Muscle of leg (tissue), 16 donors: ENCODE measurements at places on chromosomes 5 and 9. TPM values are rescaled to one million over a fixed set of nuclear protein-coding genes. Genes with fewer than 3 reads are reported as not detected.
A peak's percentile ranks its signal among the peaks of the same experiment; 100 is the strongest.

Gene OCLN
- 2.4 TPM for total RNA-seq

Gene SLCO4C1
- total RNA-seq: 0.98 TPM

Gene ZNF618
- total RNA-seq: 6.4 TPM

Gene DNAH5
- total RNA-seq: 1.7 TPM

Gene SLC6A3
- not detected for total RNA-seq

Gene ALDH7A1
- 22.7 TPM for total RNA-seq

Gene DMRT2
- total RNA-seq: 23.4 TPM

Gene PHF24
- total RNA-seq: 0.09 TPM

Gene CAMLG
- total RNA-seq: 40.7 TPM

Gene PCDHGB3
- total RNA-seq: 1.7 TPM

Gene STC2
- 6.4 TPM for total RNA-seq

Gene PLPP7
- 52.4 TPM for total RNA-seq

Gene RNF183
- total RNA-seq: 0.04 TPM

Gene CDH9
- total RNA-seq: 0.18 TPM

Gene TSSK1B
- not detected for total RNA-seq

Gene TBC1D13
- 12.0 TPM for total RNA-seq

Gene CA9
- 0.49 TPM for total RNA-seq

Gene BTNL3
- not detected for total RNA-seq

Gene ARRDC1
- 27.1 TPM for total RNA-seq

Gene GNA14
- total RNA-seq: 2.1 TPM

Gene ITK
- 0.13 TPM for total RNA-seq

Gene PHF19
- 33.5 TPM for total RNA-seq

- DNase-seq: no peak
These were observed 608.2 kb upstream of the DAB2 start for GRCh38 chr5:40033009-40033408.

- DNase-seq: peak; percentile 38
These were observed 719.2 kb upstream of the CTNND2 start for GRCh38 chr5:12623408-12623807.

DNA sequence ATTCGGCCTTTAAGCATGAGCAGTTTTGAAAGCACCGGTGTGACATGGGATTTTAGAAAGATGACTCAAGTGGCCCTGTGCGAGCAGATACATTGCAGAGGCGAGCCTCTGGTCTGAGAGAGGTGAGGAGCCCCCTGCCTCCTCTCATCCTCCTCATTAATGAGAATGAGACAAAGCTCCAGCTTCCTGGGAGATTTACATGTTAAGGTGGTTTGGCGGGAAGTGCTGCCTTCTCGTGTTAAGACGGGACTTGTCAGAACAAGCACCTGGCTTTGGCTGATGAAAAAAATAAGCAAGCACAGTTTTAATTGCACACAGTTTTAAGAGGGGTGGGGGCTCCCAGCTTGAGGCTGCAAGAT is 68.1 kb downstream of the ACTL7B start:
- no peak for DNase-seq

DNA sequence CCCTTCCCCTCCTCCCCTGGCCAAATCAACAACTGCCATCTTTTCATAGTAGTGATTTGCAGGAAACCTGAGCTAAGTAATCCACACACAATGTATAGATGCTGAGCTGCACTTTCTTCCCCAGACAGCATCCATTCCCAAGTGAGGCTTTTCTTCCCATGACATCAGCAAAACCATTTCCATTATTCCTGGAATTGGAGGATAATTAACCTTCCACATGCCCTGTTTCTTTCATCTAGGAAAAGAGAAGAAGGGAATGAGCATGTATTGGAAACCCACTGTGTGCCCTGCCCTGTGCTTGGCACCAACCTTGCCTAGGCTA is 268.0 kb downstream of the ZSWIM6 start:
- DNase-seq: no peak

- DNase-seq: no peak
These were observed 12.5 kb upstream of the TAS2R1 start for GRCh38 chr5:9642621-9643020.

- DNase-seq: peak; percentile 79
These were observed 861 bp downstream of the ZFYVE16 start for GRCh38 chr5:80408484-80409366.

- DNase-seq: no peak
These were observed 59.5 kb downstream of the LNPEP start for GRCh38 chr5:96995419-96995818.

- DNase-seq: no peak
These were observed 113.7 kb upstream of the EPB41L4A start for GRCh38 chr5:112532654-112533360.

GRCh38 chr9:128385496-128386460 is 14.6 kb downstream of the URM1 start:
- no peak for DNase-seq

DNA sequence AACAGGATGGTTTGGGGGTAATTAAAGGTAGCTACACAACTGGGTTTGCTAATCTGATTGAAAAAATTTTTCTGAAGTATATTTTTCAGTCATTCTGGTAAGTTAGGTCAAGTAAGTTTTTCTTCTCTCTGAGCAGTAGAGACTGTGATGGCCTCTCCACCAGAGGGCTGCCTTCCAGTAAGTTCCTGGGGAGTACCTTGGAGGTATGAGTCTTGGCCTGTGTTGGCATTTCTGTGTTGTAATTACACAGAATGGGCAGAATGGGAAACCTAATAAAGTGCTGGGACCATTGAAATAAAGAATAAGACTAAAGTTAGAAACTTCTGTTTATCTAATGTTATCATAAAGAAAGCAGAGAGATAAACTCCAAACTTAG is 430.8 kb downstream of the ARHGEF28 start:
- DNase-seq: no peak

DNA sequence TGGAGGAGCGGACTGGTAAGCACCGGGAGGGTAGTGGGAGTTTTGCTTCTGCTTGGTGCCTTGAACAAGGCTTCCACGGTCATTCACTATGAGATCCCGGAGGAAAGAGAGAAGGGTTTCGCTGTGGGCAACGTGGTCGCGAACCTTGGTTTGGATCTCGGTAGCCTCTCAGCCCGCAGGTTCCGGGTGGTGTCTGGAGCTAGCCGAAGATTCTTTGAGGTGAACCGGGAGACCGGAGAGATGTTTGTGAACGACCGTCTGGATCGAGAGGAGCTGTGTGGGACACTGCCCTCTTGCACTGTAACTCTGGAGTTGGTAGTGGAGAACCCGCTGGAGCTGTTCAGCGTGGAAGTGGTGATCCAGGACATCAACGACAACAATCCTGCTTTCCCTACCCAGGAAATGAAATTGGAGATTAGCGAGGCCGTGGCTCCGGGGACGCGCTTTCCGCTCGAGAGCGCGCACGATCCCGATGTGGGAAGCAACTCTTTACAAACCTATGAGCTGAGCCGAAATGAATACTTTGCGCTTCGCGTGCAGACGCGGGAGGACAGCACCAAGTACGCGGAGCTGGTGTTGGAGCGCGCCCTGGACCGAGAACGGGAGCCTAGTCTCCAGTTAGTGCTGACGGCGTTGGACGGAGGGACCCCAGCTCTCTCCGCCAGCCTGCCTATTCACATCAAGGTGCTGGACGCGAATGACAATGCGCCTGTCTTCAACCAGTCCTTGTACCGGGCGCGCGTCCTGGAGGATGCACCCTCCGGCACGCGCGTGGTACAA is 556 bp downstream of the PCDHGC3 start:
- DNase-seq: peak; percentile 93

DNA sequence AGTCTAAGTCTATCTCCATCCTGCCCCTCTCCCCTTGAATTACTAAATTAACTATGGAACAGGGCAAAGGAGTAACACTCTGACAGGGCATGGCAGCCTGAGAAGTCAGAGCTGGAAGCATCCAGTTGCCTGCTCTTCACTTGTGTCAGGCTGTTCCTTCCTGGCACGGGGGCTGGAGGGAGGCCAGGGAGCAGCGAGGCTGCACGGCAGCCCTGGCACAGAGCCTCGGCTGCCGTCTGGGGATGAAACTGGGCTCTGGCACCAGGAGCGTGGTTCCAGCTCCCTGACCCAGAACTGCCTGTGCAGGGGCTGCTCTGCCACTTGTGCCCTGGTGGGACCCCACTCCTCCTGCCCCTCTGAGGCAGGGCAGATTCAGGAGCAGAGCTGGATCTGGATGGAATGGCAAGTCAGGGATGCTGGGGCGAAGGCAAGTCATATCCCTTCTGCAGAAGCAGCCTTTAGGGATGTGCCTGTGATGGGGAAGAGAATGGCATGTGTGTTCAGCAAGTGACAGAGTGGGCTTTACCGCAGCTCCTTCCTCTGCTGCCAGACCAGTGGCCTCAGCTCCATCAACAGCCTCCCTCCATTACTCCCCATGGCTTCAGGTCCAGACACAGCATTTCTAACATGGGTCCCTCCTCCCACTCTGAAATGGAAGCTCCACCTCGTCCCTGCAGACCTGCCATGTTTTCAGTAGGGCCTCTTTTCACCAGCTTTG is 42.2 kb upstream of the PDE8B start:
- DNase-seq: no peak

- no peak for DNase-seq
These were observed 13.6 kb upstream of the NINJ1 start for GRCh38 chr9:93147632-93148031.

- no peak for DNase-seq
These were observed 194.7 kb upstream of the KLF4 start for GRCh38 chr9:107684224-107684623.

DNA sequence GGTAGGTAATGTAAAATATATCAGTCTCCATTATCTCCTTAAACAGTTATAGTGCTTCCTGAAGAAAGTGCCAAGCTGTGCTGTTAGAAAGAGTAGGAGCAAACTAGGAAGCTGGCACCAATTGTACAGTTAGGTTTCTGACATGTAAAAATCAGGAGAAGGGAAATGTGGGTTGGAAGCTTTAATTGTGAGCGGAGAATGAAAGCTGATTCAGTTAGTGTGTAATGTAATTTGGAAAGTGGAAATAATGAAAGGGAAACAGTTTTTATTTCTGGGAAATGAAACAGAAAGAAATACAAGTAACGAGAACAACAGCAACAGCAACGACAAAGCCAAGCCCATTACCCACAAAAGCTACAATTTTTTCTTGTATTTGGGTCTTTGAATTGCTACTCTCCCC is 48.8 kb upstream of the JAK2 start:
- no peak for DNase-seq

DNA sequence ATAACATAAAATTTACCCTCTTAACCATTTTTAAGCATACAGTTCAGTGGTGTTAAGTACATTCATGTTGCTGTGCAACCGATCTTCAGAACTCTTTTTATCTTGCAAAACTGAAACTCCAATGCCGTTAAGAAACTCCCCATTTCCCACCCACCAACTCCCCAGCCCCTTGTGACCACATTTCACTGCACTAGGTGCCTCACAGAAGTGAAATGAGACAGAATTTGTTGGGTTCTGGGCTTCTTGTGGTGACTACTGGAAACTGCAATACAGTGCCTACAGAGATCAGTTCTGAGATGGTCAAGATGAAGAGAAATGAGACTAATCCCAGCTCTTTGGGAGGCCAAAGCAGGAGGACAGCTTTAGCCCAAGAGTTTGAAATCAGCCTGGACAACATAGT is 202.1 kb upstream of the SLC30A5 start:
- DNase-seq: no peak

GRCh38 chr5:126628102-126628501 is 27.4 kb downstream of the PHAX start:
- no peak for DNase-seq

GRCh38 chr9:130522233-130522808 is 57.1 kb upstream of the FUBP3 start:
- peak; percentile 23 for DNase-seq

GRCh38 chr9:122991370-122991830 is 42.1 kb upstream of the GPR21 start:
- peak; percentile 52 for DNase-seq

- DNase-seq: no peak
These were observed 2.0 kb downstream of the BRD3 start for GRCh38 chr9:134065612-134066419.

DNA sequence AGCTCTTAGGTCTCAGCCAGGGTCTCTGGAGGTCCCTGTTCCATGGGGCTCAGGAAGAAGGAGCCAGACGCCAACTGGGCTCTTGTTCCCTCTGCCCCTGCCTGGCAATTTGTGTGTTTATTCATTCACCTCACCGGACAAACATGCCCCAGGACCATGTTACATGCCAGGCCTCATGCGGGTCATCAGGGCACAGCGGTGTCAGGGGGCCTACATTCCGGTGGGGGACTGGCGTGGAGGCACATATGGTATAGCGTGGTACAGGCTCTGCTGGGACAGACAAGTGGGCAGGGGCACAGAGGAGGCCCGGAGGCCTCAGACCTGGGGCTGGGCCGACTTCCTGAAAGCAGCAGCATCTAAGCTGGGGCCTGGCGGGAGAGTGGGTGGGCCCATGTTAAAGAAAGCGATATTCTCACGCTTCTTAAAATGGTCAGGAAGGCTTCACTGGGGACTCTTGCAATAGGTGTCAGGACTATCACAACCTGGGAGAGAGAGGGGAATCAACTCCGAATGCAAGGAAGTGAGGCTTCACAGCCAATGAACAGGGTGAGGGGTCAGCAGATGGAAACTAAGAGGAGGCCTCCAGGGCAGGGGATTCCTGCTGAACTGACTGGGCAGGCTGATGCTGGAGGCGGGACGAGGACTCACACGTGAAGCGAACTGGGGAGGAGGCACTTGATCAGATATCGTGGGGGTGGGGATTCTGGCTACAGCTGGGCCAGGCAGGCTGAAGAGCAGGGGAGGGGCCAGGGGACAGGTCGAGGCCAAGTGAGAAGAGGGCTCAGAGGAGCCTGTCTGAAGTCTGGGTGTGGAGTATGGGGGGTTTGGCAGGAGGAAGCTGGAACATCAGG is 41.9 kb downstream of the NCS1 start:
- peak; percentile 69 for DNase-seq

GRCh38 chr5:74651710-74652109 is 11.2 kb upstream of the ENC1 start:
- DNase-seq: no peak

DNA sequence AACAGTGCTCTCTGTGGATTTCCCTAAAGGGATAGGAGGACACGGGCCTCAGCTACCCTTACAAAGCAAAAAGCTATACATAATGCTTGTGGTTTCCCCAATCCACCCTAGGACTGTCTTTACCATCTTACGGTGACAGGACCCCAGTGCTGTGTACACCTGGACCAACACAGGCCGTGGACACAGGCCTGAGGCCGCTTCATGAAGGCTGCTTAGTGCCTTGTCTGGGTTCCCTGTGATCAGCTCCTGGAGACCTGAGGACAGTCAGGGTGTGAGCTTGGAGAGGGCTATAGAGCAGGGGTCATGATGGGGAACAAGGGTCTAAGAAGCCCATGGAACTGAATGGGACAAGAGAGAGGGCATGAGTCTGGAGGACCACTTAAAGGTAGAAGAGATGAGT is 2.9 kb downstream of the FANCG start:
- no peak for DNase-seq

DNA sequence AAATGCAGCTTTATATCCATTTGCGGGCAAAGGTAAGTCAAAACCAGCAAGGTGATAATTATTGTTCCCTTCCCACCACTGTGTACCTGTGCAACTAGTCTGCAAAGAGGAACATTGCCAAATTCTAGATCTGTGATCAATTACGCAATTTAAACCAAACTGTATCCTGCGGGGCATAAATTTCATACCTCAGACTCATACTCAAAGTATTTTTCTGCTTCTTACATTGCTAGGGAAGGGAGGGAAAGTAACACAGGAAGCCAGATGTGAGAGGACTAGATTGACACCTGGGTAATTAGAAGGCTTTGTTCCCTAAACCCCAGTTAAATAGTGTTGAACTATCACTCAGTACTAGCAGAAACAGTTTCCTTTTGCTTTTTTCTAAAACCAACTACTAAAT is 240.2 kb upstream of the ZNF608 start:
- no peak for DNase-seq

- no peak for DNase-seq
These were observed 13.7 kb downstream of the FCN2 start for GRCh38 chr9:134894136-134894860.

GRCh38 chr5:1725641-1726468 is 73.8 kb downstream of the MRPL36 start:
- no peak for DNase-seq

- peak; percentile 95 for DNase-seq
These were observed at the start of gene SH3GLB2 for GRCh38 chr9:129028192-129028966. TSS of gene SH3GLB2 (minus strand) at chr9:129028331. CDS start at chr9:129028154, 177 bp downstream.
